ENCODE measurements at places on chromosomes 16 and 17.

DNA sequence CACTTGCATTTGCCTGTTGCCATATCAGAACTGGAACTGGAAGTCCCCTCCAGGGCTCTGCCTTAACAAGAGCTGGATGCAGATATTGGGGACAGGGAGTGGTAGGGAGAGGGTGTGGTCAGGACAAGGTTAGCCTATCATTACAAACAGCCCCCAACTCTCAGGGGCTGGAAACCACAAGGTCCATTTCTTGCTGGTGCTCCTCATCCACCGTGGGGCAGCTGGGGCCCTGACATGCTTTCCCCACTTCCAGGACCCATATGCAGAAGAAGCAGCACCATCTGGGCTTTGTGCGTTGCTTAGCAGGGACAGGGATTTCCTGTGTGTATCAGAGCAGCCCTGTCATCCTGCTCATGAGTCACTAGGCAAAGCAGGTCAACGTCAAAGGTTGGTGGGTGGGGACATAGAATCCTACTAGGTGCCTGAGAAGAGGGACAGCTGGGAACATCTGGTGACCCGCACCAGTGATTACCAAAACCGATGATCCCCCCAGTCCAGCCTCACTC is 26.9 kb downstream of the RGS9 start:
- peak; percentile 44 for DNase-seq

DNA sequence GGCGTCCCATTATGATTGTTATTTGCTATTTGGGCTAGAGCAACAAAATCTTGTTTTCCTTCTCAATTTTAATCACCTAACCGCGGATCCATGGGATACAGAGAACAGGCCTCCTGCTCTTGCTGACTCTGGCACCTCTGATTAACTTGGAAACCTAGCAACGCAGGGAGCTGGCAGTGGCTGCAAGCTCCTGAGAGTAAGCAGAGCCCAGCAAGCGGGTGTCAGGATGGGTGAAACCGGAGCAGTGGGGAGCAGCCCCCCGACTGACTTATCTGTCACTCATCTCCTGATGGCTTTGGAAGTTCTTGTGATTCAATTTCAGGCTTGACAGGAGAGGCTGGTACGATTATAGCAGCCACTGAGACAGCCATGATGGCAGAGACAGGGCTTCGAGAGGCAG is 45.5 kb upstream of the CDC42EP4 start:
- DNase-seq = no peak

DNA sequence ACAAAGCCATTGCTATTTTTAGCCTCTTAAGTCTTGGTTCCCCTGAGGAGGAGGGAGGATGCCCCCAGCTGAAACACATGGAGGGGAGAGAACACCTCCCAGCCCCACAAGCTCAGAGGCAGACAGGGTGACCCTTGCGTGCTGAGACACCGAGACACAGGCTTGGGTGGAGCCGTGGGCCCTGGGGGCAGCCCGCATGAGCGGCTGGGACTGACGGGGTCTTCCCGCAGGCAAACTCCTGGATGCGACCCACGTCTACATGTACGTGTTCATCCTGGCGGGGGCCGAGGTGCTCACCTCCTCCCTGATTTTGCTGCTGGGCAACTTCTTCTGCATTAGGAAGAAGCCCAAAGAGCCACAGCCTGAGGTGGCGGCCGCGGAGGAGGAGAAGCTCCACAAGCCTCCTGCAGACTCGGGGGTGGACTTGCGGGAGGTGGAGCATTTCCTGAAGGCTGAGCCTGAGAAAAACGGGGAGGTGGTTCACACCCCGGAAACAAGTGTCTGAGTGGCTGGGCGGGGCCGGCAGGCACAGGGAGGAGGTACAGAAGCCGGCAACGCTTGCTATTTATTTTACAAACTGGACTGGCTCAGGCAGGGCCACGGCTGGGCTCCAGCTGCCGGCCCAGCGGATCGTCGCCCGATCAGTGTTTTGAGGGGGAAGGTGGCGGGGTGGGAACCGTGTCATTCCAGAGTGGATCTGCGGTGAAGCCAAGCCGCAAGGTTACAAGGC is 9.8 kb downstream of the SLC16A3 start:
- DNase-seq = peak; percentile 80

GRCh38 chr17:31318298-31318801 is 3.1 kb downstream of the EVI2A start:
- DNase-seq = peak; percentile 69

DNA sequence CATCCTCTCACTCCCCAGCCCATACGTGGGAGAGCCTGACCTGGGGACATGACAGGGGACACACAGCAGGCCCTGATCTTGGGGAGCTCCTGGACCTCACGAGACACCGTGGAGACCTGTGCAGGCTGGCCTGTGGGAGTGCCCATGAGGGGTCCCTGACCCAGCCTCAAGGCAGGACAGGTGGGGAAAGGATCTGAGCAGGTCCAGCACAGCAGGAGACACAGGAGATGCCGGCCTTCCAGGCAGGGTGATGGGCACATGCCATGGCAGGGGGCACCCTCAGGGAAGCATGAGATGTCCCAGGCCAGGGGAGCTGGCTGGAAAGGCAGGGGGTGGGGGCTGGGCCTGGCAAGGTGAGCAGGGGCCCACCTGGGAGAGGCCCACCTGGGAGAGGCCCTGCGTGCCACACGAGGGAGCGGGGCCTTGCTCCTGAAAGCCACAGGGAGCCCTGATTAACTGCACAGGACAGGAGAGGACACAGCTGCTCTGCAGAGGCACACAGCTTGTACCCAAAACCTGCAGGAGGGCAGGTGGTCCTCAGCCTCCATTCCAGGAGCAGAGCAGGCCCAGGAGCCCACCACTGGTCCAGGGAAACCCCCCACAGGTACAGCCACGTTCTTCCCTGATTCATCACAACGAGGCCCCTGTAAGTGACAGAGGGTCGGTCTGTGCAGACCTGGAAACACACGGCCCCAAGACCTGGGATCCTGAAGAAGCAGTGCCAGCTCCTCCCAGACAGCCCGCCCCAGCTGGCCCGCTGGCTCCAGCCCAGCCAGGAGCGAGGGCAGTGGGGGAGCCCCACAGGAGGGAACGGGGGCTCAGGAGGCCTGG is 26.6 kb upstream of the KRT17 start:
- no peak for DNase-seq

DNA sequence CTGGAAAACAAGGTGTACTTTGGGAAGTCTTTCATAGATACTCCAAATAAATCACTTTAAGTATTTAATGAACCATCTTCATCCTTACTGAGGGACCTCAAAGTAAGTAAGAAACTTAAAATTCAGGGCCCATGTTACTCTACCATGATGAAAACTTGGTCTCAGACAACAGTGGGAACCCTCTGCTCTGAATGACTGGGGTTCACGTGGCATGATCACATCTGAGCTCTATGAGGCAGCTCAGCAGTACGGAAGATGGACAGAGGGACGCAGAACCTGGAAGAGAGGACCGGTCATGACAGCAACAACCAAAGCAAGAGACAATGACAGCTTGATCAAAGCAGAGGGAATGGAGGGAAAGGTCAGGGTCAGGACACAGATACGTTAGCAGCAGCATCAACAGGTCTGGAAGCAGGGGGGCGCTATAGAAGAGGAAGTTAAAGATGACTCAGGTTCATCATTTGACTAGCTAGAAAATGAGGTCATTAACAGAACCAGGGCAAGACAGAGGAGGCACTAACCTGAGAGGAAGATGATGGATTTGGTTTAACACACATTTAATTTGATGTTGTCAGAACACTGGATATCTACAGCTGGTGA is 9.5 kb downstream of the XPO6 start:
- DNase-seq = peak; percentile 39

- no peak for DNase-seq
These were observed 12.2 kb downstream of the GALNS start for GRCh38 chr16:88844419-88845036.

DNA sequence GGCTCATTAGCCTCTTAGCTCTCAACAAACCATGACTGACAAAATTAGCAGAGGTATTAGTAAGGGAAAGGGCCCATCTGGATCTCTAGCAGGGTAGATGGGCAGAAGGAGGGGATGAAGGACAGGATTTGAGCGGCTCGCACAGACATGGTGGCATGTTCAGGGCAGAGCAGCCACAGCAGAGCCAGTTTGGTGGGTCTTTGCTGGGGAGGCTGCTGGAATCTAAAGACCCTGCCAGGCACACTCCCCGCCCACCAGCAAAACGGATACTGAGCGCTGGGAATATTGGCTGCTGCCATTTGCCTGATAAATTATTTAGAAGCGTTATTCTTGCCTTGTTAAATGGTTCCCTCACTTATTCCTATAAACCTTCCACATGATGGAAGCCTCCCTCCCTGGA is 20.7 kb upstream of the NAT9 start:
- no peak for DNase-seq

DNA sequence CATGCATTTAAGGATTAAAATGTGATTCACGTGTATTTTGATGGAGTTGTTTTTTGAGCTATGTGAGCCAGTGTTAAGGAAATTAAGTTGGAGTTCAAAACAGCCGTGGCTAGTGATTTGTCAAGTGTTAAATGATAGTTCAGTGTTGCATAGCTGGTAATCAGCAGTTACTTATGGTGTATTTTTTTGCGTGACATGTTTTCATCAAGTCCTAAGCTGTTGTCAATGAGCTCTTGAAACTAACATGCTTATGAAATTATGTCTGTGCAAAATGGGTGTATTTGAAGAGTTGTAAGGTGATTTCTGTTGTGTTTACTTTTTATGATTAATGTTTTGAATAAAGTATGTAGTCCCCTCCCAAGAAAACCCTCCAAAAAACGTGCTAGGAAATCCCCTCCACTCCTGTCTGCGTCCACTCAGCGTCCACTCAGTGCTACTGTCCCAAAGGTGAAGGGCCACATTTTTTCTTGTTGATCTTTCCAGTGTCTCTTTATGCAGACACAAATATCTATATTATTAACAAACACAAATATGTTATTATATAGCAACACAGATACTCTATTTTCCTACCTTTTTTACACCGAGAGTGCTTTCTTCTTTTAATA is 30.0 kb downstream of the USP10 start:
- no peak for DNase-seq

DNA sequence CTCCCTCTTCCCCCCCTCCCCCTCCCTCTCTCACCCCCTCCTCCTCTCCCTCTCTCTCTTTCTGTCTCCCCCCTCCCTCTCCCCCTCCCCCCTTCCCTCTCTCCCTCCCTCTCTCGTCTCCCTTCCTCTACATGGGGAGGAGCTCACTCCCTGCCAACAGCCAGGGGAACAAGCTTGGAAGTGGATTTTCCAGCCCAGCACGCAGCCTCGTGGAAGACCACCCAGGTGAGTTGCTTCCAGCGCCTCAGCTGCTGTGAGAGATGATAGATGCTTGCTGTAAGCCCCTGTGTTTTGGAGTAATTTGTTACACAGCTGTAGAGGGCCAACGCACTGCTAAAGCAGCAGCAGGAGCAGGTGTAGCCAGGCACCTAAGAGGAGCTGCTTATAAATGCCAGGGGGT is 20.8 kb downstream of the ACTG1 start:
- DNase-seq = no peak

GRCh38 chr17:73013301-73013700 is 79.2 kb downstream of the SLC39A11 start:
- DNase-seq = no peak

GRCh38 chr16:23552161-23552560 is 5.0 kb downstream of the EARS2 start:
- DNase-seq = no peak

DNA sequence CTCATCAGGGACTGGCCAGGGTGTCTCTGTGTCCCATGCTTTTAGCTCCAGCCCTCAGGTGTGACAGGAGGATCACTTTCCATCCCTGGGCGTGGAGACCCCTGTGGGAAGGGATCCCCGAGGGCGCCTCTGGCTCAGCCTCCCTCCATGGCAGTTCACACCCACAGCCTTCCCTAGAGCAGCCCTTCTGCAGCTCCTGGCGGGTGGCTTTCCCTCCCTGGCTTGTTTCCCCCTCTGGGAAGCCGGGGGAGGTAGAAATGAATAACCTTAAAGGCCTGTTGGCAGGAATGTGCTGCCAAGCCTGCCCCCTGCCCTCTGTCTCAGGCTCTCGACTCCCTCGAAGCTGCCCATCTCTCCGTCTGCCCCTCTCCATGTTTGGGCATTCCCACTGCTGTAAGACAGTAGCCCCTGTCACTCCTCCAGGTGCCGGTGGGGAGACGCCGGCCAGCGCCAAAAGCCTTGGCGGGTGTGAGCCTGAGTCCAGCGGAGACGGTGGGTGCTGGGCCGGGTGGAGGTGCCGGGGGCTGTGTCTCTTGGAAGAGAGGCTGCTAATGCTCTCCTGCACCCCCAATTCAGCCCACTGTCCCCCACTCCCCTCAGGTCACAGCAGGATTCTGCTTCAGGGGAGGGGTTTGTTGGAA is 2.1 kb upstream of the ATP2A1 start:
- no peak for DNase-seq

- DNase-seq = no peak
These were observed 66.8 kb downstream of the XYLT1 start for GRCh38 chr16:17403859-17404545.

DNA sequence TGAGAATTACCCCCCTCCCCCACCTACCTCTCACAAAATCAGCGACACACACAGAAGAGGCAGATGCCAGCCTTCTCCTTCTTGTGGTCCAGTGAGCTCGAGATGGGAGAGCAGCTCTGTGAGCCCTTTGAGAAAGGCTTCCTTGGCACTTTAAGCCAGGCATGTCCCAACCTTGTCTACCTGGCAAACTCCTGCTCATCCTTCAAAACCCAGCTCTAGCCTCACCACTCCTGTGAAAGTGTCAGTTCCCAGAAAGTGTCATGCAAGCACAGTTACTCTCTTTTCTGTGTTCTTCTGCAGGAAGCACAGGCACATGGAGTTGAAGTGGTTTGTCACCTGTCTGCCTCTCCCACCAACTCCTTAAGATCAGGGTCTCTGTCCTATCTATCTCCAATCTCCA is 1.6 kb downstream of the TMEM98 start:
- DNase-seq = no peak

DNA sequence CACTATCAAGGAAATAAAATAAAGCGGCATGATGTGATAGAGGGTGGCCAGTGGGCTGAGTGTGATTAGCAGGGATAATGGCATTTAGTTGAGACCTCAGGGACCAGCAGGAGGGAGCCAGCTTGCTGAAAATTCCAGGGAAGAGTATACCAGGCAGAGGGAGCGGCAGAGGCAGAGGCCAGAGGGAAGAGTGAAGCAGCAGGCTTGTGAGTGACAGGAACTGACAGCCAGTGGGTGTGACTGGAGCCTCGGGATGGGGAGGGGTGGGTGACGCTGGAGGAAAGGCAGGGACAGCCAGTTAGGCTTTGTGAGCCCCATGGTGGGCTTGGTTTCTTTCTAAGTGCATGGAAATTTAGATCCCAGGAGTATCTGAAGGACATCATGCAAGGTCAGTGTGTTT is 209.7 kb upstream of the CACNG3 start:
- DNase-seq = no peak

DNA sequence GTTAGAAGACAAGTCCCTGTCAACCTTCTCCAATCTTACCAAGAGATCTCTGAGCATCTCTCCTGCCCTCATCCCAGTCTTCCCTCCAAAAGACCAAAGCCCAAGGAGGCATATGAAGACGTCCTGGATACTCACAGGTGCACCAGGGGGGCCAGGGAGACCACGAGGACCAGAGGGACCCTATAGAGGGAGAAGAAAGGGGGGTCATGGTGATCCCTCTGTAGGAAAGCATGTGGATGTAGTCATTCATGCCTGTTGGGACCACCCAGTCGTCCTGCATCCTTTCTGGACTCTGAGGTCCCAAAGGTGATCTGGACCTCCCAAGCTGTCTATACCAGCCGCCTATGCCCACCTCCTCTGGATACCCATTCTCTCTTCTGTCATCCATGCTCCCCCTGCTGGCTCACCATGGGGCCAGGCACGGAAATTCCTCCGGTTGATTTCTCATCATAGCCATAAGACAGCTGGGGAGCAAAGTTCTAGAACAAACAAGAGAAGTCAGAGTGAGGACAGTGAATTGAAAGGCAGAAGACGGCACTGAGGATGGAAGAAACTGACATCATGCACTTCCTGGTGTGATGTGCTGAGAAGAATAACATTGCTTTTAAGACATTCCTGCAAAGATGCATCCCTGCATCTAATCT is 3.3 kb downstream of the COL1A1 start:
- DNase-seq = peak; percentile 62
